ENCODE measurements at places on chromosomes 13 and 19.

DNA sequence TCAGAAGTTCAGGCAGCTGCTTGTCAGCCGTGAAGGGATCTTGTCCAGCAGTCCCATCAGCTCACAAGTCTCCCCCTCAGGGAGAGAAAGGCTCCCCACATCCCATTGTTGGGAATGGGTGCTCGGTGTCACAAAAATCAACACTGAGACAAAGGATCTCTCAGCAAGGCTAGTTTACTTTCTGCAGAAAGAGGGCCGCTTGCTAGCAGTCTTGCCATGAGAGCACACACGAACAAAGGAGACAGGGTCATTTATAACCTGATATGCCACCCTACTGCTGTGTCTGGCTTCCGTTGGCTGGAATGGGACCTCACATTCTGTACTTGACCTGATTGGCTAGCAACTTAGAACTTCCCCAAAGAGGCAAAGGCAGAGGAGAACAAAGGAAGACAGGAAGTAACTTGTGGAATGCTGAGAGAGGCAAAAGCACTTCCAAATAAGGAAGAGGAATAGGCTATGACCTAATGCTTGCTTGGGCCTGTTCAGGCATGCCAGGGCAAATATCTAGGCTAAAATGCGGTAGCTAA, 8.7 kb upstream of the IGFL3 start:
- DNase-seq: peak; percentile 19

GRCh38 chr13:44730851-44731250, 154.7 kb upstream of the TSC22D1 start:
- DNase-seq: no peak

DNA sequence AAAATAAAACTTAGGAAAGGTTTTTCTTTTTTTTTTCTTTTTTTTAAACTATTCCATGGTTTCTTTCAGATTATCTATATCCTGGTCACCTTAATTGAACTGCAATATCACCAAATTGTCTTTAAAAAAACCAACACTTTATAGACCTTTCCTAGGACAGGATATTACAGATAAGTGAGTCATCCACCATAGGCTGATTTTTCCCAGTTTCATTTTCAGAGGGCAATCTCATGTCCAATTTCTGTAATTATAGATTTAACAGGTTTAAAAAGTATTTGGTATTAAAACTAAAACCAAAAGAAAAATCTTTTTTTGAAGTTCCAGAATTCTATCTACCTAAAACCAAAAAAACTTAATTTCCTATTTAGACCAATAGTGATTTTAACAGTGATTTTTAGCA, 13.2 kb downstream of the SPART start:
- DNase-seq: no peak

GRCh38 chr19:9848762-9849161, 13.6 kb downstream of the PIN1 start:
- DNase-seq: no peak

DNA sequence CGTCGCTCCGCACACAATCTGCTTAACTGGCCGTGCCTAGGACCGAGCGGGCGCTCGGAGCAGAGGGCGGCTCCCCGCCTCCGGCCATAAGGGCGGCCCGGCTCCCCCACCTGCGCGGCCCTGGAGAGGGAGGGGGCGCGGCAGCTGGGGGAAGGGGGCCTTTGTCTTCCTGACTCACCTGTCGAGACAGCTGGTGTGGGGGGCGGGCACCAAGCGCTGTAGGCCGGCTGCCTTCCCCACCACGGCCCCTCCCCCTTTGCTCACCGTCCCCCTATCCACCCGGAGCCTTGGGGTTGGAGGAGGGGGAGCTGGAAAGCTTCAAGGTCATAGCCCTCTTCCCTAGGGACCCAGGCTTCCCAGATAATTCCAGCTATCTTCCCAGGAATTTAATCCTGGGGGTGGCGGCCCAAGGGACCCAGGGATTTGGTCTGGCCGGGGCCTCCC, 1.2 kb downstream of the VASP start:
- no peak for DNase-seq

DNA sequence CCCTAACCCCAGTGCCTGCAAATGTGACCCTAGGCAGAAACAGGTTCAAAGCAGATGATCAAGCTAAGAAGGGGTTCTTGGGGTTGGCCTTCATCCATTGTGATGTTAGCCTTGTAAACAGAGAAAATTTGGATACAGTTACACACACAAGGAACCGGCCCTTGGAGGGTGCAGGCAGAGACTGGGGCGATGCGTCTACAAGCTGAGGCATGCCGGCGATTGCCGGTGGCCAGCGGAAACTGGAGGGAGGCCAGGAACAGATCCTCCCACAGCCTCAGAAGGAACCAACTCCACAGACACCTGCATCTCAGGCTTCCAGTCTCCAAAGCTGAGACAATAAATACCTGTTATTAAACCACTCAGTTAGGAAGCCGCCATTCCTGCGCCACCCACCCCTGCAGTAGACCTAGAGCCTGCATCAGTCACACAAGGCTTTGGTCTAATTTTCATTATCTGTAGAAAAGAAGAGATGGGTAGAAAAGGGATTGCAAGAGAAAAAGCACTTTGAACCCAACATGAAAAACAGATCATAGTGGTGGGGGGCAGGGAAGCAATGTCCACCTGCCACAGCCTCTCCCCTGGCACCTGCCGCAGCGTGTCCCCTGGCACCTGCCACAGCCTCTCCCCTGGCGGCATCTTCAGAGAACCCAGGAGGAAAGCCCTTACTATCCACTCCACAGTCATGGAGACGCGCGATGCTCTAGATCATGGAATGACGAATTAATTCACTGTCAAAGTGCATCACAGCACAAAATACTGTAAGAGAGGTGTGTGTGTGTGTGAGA, 119.7 kb upstream of the SOX1 start:
- DNase-seq: no peak

- peak; percentile 84 for DNase-seq
These were observed 17.2 kb downstream of the CRTC1 start for GRCh38 chr19:18700501-18701249.

DNA sequence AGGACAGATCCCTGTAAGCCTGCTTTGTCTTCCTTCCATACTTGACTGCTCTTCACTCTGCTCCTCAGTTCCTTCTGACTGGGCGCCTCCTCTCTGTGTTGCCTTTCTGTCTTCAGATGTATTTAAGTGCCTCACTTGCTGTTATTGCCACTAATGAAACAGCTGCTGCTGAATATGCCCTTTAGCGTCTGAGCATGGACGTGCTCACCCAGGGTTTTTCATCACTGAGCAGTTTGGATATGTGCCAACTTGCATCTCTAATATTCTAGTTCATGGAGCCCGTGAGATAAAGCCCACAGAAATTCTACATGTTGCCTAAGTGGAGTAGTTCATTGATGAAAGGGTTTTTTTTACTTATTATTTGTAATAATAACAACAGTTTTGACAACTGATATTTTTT, 198.2 kb downstream of the MYO16 start:
- no peak for DNase-seq

DNA sequence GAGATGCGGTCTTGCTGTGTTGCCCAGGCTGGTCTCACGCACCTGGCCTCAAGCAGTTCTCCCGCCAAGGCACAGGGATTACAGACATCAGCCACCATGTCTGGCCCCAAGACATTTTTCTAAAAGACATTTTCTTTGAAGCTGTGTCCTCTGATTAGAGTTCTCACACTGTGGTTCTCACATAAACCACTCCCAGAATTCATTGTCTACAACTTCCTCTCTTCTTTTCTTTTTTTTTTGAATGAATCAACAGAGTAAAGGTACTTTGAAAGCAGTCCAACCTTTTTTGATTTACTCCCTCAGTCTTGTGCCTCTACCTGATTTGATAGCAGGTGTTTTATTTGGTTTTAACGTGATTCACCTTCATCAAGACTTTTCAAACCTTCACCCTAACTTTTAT, 14.3 kb upstream of the SHD start:
- DNase-seq: no peak

DNA sequence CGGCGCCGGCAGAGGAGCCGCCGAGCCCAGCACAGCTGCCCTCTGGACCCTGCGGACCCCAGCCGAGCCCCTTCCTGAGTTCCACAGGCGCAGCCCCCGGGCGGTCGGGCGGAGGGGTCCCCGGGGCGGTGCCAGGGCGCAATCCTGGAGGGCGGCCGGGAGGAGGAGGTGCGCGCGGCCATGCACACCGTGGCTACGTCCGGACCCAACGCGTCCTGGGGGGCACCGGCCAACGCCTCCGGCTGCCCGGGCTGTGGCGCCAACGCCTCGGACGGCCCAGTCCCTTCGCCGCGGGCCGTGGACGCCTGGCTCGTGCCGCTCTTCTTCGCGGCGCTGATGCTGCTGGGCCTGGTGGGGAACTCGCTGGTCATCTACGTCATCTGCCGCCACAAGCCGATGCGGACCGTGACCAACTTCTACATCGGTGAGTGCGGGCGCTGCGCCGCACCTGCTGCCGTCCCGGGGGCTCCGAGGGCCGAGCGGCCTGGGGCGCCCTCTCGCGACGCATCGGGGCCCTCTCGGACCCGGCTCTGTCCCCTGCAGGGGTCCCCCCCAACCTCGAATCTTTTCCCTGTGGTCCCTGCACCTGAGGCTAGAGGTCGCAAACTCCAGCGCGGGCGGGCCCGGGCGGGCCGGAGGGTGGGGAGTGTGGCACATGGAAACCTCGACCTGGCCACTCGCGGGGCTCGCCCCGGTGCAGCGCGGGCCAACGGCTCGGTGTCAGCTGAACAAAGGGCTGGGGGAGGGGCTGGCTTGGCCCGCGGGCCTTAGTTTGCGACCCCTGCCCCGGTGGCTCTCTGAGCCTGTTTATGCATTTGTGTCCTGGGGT, at the start of gene KISS1R:
KISS1R (plus strand) TSS at position 11 of the 829 bp plus-strand sequence; CDS start at position 181, 170 bp downstream.
- peak; percentile 77 for DNase-seq

DNA sequence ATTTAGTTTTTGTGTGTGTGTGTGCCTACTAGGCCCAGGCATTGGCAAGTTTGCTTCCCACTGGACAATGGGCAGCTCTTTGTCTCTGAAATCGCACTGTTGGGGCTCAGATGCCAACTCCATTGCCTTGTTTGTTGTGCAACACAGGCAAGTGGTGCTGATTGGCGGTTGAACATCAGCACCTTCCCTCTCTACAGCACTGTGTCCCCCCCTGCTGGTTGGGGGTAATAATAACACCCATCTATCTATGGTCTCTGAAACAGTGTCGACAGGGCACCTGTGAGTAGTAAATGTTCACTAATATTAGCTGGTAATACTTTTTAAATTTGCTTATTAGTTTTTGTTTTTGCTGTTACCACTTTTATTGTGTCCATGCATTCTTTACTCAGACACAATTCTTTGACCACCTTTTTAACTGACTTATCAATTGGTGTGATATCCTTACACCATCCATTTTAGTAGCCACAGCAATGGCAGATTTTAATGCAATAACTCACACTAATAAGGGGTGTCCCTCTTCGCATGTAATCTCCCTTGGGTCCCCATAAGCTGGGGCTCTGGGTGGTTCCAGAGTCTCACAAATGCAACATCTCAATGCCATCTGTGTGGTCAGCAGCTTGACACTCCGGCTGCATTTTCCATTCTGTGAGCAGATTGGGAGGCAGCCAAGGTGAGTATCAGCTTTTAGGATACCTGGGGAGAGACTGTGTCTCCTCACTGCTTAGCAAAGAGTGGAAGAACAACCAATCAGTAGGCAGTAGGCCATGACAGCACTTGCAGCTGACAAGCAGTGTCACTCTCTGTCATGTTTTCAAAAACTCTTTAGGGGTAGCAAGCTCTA, 47.7 kb upstream of the UQCRFS1 start:
- no peak for DNase-seq

- DNase-seq: no peak
These were observed 11.0 kb downstream of the PRKCG start for GRCh38 chr19:53892981-53893325.

DNA sequence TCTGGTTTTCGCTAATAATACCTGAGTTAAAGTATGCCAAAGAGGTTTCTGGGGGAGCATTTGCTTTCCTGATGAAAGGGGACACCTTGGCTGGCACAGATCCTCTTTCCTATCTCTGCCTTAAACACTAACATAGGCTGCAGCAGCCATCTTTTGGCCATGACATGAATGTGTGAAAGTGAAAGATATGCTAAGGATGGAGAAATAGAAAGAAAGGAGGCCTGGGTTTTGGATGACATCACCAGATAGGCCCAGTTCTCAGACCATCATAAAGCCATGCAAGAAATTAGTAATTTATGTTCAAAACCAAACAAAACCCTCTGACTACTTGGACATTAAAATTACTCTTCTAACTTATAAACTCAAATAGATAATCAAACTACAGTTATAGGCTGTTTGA, 279.7 kb downstream of the COG6 start:
- no peak for DNase-seq

DNA sequence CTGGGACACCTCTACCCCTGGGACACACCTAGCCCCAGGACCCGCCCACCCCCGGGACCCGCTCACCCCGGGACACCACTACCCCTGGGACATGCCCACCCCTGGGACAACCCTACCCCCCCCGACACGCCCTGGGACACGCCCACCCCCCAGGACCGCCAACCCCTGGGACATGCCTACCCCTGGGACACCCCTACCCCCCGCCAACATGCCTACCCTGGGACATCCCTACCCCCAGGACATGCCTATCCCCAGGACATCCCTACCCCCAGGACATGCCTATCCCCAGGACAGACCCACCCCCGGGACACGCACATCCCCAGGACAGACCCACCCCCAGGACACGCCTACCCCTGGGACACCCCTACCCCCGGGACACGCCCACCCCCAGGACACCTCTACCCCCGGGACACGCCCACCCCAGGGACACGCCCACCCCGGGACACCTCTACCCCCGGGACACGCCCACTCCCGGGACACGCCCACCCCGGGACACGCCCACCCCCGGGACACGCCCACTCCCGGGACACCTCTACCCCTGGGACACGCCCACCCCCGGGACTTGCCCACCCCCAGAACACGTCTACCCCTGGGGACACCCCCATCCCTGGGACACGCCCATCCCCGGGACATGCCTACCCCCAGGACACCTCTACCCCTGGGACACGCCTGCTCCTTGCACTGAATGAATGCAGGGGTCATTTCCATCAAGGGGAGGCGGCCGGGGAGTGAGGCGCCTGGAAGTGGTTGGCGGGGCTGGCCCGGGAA, 32.3 kb downstream of the ADPRHL1 start:
- no peak for DNase-seq

DNA sequence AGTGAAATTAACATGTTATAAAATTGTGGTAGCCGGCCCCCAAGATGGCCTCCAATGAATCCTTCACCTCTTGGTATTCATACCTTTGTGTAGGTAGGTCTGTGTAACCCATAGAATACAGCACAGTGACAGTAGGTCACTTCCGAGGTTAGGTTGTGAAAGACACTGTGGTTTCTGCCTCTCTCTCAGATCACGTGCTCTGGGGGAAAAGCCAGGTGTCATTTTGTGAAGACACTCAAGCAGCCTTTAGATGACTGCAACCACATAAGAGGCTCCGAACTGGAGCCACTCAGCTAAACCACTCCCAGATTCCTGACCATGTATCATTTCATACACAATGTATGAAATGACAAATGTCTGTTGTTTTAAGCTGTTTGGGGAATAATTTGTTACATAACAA, 9.8 kb upstream of the USPL1 start:
- DNase-seq: no peak

DNA sequence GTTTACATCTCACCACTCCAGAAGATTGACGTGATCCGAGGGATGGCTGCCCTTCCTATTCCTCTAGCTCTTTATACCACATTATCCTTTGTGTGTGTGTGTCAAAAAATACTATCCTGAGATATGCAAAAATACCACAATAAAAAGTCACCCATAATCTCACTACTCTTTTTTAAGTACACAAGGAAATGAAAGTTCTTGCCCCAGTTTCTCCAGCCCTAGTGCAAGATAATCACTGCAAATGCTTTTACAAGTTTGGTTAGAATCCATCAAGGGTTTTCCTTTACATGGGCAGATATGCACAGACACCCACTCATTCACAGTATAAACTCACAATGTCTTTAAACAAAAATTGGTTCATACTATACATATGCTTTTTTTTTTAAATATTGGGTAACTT, 89.3 kb downstream of the DIAPH3 start:
- DNase-seq: no peak
